ENCODE measurements at places on chromosomes 3 and 15.

GRCh38 chr3:64019271-64019670 lies 4.0 kb downstream of the PSMD6 start:
- DNase-seq: no peak

DNA sequence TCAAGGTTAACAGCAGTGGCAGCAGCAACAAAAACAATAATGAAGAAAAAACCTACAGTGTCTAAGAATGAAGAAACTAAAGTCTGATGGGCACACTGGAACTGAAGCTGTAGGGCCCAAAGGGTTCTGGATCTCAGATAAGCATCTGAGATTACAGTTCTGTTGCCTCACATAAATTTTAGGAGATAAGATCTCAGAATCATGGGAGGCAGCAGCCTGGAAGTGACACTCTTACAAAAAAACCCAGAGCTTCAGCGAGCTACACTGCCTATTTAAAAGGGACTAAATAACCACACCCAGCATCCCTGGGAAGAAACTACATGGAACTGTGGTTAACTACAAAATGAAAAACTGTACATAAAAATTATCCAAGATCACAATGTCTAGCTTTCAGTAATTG lies 61.2 kb downstream of the PLD1 start:
- DNase-seq: no peak

- DNase-seq: no peak
Measured at GRCh38 chr3:39254806-39255449, 24.9 kb downstream of the CX3CR1 start.

DNA sequence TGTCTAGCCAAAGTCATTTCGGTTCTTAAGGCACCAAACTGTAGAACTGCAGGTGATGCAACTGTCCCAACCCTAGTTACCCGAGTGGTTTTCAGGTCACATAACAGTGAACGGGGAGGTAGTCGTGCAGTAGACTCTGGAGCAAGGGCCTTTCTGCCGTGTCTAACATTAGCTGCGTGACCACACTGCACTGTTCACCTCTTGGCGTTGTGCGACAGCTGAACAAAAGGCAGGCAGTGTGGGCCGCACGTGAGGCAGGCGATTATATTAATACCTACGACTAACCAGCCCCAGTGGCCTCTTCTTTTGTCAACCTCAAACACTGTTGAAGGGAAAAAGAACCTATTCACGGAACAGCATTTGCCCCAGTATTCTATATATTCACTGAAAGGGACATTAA lies 2.8 kb downstream of the LRRN1 start:
- no peak for DNase-seq

- DNase-seq: no peak
Measured at GRCh38 chr3:106827515-106828213, 549.6 kb upstream of the CCDC54 start.

GRCh38 chr3:21893242-21893641 lies 142.2 kb upstream of the ZNF385D start:
- DNase-seq: no peak

Measured in activated CD4-positive, alpha-beta T cell treated with anti-CD3 and anti-CD28 coated beads, Interleukin-2, Interleukin-4, amounts not matched to agents 100 ng/mL and 50 ng/mL, durations not matched to agents 16 hours and 8 hours (primary cell).